ENCODE measurements at places on chromosomes 3 and 15.

DNA sequence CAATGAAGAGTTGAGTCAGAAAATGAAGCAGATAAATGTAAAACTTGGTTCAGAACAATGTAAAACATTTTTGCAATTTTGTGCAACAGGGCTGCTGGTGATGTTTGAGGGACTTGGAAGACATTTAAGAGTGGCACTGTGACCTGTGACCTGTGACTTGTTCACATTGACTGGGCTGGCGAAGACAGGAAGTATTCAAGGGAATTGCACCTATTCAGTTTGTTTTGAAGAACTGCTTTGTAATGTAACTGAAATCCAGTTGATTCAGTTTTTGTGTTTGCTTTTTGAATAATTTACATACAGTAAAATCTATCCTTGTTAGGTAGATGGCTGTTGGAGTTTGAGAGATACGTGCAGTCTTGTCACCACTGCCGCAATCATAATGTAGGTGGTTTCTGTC lies 35.4 kb downstream of the MCTP2 start:
- DNase-seq, result no peak

DNA sequence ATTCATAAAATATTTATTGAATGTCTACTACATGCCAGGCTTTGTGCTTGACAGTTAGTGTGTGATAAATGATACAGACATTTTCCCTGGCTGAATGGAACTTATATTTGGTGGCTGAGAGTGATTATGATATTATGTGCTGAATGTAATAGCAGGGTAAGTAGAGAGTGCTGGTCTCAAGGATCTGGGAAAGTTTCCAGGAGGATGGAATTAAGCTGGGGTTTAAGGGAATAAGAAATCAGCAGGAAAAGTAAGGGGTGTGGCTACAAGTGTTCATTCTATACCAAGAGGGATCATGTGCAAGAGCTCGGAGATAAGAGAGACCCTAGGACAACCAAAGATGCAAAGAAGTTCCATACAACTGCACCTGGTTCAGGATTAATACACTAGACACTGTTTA lies 500.1 kb upstream of the CFAP20DC start:
- DNase-seq, result no peak

GRCh38 chr3:156382458-156383346 lies 172.2 kb downstream of the SSR3 start:
- no peak for DNase-seq

DNA sequence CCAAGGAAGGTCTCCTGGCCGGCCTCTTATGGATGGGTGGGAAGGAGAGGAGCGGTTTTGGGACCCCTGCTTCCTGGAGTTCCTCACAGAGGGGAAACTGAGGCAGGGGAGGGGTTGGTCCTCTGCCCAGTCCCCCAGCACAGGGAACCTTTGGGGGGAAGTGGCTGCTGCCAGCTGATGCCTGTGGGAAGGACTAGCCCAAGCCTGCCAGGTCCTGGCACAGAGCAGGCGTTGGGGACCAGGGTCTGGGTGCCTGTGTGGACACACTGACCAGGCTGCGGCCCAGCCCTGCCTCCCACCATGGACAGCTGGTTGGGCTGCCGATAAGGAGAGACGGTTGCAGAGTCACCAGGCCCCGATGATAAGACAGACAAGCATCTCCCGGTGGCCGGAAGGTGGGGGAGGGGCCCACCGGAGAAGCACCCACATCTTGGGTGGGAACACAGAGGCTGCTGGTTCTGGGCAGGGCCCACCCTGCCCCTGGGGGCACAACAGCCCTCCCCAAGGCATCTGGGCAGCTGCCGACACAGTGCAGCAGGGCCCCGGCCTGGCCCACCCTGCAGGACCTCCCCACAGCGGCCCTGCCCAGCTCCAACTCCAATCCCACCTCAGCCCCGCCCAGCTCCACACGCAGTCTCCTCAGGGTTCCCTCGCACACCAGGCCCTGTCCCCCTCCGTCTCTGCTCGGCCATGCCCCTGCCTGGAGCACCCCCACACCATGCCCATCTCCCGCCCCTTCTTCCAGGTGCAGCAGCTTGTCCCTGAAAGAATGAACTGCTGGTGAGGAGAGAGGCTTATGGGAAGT lies 50.7 kb downstream of the DNAJB8 start:
- DNase-seq, result no peak

GRCh38 chr3:47017504-47018268 lies 38.2 kb downstream of the NBEAL2 start:
- DNase-seq, result no peak

DNA sequence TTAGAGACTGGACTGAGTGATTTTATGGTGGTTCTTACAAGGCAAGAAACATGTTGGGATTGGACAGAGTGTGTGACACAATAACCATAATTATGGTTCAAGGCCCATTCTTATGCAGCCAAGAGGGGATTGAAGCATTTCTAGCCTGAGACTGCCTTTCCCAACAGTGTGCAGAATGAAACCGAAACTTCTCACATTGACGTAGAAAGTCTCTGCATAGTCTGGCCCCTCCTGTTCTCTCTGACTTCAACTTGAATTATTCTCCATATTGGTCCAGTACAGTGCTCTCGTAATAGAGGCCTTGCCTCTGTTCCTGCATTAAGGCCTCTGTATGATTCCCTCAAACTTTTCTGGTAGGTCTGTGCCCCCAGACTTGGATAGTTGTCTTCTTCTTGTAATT lies 138.3 kb downstream of the DIPK2A start:
- DNase-seq, result no peak

DNA sequence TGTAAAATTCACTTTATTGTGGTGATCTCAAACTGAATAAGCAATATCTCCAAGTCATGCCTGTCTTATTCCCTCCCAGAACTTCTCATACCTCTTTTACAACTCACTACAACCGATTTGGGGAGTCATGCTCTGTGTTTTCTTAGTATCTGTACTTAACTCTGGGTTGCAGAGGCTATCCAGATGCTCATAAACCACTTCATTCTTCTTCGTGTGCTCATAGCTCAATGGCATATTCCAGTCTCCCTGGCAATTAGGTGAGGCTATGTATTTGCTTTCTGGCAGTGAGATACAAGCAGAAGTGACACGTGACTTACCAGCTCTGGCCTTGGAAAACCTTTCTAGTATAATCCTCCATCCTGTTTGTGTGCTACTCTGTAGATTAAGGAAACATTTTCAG lies 360.9 kb downstream of the ZNF385D start:
- peak; percentile 96 for DNase-seq

DNA sequence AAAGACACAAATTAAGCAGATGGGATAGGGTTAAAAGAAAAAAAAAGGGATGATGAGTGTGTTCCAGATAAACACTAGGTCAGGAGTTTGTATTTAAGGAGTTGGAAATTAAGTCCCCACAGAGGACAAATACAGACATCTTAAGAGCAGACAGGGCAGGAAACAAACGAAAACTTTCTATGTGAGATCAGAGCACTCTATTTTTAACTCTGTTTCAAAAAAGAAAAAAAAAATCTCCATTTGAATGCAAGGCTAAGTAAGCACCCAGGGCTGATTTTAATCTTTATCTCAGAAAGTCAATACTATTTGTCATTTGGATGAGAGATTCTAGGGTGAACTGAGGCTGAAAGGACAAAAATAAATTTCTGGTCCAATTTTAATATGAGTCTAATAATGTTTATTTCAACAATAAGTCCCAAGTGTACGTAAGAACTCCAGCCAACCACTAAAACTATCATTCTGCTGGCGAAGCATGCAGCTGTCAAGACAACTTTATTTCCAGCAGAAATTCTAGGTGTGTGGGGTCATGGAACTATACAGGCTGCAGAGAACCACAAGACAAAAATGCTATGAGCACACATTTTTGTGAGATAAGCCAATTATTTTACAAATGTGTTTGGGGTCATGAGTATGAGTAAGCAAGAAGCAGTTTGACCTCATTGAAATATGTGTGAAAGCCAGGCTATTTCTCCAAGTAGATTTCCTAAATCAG lies 186.1 kb downstream of the FMN1 start:
- peak; percentile 95 for DNase-seq

DNA sequence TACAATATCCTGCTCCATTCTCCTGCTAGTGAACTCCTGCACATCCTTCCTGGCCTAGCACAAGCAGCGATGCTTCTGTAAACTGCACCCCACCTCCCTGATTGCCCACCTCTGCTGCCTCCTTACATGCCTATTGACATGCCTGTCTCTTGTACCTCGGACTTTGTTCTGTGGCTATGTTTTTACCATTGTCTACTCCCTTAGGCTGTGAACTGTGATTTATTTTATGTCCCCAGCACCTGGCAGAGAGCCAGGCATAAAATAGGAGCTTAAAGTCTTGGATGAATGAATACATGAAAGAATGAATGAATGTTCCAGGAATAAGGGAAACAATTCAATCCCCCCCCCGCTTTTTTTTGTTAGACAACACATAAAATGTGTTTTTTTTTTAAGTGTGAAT lies 210.0 kb downstream of the MYRIP start:
- DNase-seq, result no peak

- DNase-seq, result peak; percentile 31
These were observed 42.2 kb upstream of the CD47 start for GRCh38 chr3:108133048-108133369.

DNA sequence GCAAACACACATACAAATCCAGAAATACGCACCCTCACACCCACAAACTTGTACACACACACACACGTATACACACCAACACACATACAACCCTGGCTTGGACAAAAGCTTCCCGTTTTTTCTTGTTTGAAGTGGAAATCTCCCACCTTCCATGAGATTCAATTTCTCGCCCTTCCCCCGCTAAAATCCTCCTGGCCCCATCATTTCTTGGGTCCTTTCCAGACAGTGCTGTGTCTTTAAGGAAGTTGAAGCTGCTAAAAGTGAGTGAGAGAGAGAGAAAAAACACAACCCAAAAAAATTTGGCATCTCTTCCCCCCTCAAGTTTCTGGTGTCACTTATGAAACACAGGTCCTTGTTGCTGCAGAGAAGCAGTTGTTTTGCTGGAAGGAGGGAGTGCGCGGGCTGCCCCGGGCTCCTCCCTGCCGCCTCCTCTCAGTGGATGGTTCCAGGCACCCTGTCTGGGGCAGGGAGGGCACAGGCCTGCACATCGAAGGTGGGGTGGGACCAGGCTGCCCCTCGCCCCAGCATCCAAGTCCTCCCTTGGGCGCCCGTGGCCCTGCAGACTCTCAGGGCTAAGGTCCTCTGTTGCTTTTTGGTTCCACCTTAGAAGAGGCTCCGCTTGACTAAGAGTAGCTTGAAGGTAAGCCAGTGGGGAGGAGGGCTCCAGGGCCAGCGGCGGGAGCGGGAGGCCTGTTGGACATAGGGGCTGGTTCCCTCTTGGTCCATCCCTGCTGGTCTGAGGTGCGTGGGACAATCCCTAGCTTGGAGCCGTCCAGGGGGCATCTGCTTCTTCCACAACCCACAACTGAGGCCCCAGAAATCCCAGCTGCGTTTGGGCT lies at the start of gene ISLR:
Gene ISLR, plus strand, starts transcription at position 331 of the 839 bp plus-strand sequence. CDS start 1,149 bp downstream, outside the sequence.
- peak; percentile 98 for DNase-seq

GRCh38 chr3:129026728-129027543 lies 25.8 kb downstream of the EFCC1 start:
- DNase-seq, result peak; percentile 58

DNA sequence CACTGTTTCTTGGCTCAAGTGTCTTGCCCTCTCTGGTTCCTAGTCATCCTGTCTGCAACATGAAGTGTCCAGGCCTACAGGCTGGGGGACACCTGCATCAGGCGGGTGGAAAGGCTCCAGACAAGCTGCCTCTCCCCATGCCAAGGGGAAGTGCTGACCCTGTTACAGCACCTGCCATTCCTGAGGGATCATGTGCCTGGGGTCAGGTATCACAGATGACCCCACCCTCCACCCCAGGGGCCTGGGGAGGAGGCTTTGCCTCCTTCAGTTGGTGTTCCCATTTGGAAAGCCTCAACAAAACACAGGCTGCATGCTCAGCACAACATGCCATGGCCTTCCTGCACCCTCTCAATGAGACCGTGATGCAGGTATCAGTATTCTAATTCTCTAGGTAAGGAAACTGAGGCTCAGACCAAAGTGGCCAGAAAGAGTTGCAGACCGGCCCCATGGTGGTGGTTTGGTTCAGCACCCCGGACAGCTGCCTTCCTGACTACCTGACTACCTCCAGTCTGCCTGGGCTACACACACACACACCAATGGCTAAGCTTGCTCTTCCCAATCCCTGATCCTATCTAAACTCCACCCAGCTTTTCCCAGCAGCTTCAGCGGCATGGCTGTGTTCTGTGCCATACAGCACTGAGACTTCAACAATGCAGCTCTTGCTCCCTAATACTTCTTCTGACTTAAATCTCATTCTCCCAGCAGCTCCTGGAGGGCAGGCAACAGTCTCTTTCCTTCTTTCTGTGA lies 69.7 kb upstream of the LINGO1 start:
- peak; percentile 22 for DNase-seq

DNA sequence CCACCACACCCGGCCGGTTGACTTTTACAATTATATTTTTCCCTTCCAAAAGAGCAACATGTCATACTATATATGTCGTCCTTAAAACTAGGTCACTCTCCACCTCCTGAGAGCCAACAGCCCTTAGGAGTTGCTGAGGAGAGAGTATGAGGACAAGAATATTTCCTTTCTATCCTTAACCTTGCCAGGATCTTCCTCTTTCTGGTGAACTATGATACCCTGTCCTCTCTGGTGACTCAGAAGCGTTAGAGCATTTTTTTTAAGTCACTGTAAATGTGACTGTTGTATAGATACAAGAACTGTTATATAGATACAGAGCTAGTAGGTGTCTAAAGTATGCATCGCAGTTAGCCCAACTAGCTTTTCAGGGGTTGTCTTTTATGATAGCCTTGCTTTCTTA lies 33.7 kb upstream of the MTHFS start:
- DNase-seq, result no peak

DNA sequence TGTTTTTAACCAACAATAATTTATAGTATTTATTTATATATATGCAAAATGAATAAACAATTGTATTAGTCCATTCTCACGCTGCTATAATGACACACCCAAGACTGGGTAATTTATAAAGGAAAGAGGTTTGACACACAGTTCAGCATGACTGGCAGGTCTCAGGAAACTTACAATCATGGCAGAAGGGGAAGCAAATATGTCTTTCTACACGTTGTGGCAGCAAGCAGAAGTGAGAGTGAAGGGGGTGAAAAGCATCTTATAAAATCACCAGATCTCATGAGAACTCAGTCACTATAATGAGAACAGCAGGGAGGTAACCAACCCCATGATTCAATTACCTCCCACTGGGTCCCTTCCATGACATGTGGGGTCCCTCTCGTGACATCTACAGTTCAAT lies 162.8 kb upstream of the SLITRK3 start:
- DNase-seq, result no peak

DNA sequence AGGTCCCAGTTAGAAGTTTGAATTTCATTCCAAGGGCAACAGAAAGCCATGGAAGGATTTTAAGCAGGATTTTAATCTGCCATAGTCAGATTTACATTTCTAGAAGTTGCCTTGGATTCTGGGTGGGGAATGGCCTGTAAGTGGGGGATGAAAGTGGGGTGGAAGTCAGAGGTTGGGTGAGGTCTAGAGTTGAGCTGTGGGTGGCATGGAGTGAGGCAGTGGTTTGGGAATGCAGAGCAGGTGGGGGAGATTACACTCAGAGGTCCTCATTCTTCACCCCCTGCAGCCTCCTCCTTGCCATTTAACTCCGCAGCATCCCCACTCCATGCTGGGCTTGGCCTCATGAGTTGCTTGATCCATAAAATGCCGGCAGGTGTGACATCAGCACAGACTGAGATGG lies 32.0 kb upstream of the CCDC174 start:
- DNase-seq, result no peak
